Astrocyte (in vitro differentiated cells and primary cell): ENCODE measurements at places on chromosomes 1 and 21. TPM values are rescaled to one million over a fixed set of nuclear protein-coding genes. Genes with fewer than 3 reads are reported as not detected.

Gene LCK
- 0.30 TPM in 1 of 2 replicates, not detected in the other for total RNA-seq

Gene CR1L
- not detected in 2 replicates for total RNA-seq

Gene SPATA1
- 0.41 and 1.4 TPM in 2 replicates for total RNA-seq

Gene FALEC
- 0.43 TPM in 1 of 2 replicates, not detected in the other for total RNA-seq

GRCh38 chr1:236016083-236016482 is 48.8 kb downstream of the NID1 start:
- no peak for DNase-seq

DNA sequence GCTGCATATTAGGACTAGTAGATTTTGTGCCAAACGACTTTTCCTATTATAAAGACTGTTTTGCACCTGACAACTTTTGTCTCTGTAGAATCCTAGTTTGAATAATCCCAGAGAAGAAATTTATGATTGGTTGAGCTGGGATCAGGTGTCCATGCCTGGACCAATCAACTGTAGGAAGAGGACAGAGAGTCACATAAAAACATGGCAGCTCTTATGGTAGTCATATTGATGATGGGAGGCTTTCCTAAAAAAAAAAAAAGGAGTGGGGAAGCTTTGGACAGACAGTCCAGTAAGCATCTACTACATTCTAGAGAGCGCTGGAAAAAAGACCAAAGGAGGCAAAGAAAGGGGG is 30.7 kb upstream of the IGSF3 start:
- no peak for DNase-seq

GRCh38 chr1:156945881-156946661 is 25.6 kb downstream of the LRRC71 start:
- DNase-seq: peak; percentile 16

- DNase-seq: no peak
These were observed 122.0 kb downstream of the LACTBL1 start for GRCh38 chr1:22850681-22851080.

GRCh38 chr1:172325531-172325930 is 95.0 kb upstream of the C1orf105 start:
- DNase-seq: peak; percentile 76

DNA sequence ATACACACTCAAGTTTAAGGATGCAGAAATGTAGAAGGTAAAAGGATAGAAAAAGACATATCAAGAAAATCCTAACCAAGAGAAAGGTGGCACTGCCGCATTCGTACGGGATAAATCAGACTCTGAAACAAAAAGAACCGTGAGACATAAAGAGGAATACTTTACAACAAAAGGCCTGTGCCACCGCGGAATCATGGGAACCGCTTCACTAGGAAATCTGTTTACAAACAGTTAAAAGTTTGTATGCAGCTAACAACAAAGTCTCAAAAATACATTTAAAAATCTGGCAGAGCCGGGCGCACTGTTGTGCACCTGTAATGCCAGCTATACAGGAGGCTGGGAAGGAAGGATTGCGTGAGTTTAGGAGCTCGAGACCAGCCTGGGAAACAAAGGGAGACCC is 8.1 kb downstream of the WRAP73 start:
- no peak for DNase-seq

DNA sequence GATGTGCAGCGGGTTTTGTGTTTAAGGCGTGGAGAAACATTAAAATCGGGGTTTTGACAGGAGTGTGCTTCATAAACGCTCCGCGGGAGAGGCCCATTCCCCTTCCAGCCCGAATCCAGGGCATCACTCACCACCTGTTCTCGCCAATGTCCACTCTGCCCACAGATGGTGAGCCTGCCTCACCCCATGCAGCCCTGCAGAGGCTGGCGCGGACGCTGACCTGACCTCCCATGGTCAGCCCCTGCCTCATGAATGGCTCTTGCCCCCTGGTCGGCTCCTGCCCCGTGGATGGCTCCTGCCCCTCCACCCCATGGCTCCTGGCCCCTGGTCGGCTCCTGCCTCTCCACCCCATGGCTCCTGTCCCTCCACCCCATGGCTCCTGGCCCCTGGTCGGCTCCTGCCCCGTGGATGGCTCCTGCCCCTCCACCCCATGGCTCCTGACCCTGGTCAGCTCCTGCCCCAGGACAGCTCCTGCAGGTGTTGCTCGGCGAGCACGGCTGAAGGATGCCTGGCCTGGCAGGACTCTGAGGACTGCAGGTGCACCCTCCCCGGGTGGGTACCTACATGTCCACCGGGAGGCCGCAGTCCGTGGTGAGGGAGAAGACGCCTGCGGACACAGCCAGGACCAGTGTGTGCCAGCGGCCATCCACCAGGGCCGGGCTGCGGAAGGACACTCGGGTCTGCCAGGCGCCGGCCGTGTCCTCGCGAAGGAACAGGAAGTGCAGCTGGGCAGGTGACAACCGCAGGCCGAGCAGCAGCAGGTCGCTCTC is 6.7 kb downstream of the KRTAP10-1 start:
- DNase-seq: no peak
